ENCODE measurements at places on chromosomes 2 and 18.
A peak's percentile ranks its signal among the peaks of the same experiment; 100 is the strongest.

GRCh38 chr2:137999273-137999672 is 35.0 kb downstream of the HNMT start:
- DNase-seq = no peak

GRCh38 chr2:240395896-240396622 is 39.4 kb upstream of the GPC1 start:
- DNase-seq = no peak

GRCh38 chr2:16400127-16400623 is 265.5 kb downstream of the CYRIA start:
- no peak for DNase-seq

DNA sequence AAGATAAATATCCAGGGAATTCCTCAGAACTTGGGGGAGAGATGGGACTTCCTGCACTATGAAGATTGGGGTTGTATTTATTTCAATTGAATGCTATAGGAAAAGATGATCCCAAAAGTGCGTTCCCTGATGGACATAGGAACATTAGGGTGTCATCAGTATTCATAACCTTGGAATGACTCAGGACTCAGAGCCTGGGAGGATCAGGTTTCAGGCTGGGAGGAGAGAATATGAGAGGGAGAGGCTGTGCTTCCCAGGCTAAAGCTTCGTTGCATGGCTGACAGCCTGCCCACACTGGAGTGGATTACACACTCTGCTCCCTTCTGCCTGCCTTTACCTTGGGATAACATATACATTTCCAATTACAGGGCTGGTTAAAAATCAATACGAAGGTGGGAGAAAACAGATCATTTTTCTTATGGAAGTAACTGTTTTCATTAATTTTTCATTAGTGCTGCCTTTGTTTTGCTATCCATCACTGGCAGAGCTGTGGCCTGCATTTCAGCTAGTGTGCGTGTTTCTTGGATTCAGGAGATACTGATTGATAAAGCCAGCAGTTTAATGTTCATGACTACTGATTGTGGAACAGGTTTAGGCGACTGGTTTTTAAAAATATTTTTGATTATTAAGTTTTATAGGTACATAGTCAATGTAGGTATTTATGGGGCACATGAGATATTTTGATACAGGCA is 118.7 kb downstream of the KCTD1 start:
- DNase-seq = no peak

DNA sequence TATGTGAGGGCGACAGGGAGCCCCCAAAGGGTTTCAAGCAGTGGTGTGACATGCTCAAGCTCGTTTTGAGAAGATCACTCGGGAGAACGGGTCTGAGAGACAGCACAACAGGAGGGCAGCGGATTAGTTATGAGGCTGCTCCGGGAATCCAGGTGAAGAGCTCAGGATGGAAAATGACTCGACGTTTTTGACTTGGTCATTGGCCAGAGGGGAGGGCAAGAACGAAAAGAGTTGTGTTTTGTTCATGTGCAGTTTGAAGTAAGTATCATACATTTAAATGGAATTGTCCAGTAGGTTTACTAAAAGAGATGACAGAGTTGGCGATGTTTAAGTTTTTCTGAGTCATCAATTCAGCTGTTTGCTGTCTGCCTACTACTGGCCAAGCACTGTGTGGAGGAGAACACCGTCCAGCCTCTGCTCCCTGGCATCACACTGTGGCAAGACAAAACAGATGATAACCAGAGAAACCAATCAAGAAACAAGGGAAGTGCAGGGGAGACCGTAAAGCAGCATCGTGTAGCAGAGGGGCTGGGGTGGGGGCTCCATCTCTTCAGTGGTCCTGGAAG is 25.3 kb upstream of the ANXA4 start:
- no peak for DNase-seq

DNA sequence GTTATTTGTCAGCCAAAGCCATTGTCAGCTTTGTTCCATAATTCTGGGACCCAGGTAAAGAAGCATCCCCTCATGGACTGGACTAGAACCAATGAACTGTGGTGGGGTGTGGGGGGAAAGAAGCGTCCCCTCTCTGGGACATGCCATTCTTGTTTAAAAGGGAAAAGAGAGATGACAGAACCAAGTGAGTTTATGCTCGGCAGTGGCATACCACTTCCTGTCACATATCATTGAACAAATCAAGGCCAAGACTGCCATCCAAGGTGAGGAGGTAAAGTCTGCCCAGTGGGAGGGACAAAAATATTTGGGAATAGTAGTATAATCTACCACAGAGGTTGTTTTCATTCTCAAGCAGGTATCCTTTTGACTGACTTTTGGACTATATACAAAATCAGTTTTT is 4.7 kb upstream of the GLS start:
- DNase-seq = no peak

DNA sequence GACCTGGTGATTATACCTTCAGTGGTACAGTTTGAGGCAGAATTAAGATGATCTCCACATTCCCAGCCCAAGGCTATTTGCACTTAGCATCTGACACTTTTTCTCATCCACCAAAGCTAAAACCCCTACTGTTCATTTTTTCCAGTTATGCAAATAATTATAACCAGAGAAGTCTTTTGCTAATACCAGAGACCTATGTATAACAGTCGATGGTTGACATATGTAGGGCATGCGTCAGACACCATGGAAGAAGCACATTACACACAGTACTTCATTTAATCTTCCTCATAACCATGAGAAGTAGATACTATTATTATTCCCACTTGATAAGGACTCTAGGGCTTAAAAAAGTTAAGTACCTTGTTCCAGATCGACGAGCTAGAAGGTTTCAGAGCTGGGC is 36.5 kb downstream of the AP1S3 start:
- no peak for DNase-seq

GRCh38 chr2:235106874-235107639 is 155.2 kb downstream of the SH3BP4 start:
- peak; percentile 57 for DNase-seq

DNA sequence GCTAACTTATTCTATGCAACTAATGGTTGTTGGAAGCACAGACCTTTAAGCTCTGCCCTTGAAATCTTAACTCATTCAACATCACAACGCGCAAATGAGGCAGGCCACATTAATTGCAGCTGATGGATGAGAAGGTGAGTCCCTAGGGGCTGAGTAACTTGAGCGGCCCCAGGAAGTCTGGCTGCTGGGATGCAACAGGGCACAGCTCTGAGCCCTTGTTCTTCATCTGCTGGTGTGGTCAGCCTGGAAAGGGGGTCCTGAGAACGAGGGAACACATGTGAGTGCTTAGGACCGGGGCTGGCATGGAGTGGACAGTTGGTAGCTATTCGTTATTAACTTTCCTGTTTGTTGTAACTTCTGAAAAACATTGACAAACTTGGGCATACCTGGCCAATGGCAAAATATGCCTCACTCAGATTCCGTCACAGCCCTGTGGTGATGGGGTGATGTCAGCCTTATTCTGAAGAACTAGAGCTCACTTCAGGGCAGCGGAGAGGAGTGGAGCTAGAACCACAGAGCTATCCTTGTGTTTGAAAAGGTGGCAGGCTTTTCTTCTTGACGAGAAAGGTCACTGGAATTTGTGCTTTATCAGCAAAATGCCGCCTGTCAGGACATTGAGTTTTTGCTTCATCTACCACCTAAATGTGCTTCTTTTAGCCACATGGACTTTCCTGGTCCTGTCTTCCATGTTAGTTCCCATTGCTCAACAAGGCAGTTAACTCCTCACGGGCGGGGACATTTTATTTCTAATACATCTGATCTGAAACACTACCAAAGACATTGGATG is 145.9 kb upstream of the FHL2 start:
- no peak for DNase-seq

GRCh38 chr2:43444989-43445645 is 150.7 kb downstream of the THADA start:
- peak; percentile 20 for DNase-seq

GRCh38 chr2:96962567-96963203 is 23.7 kb downstream of the FAM178B start:
- no peak for DNase-seq

- DNase-seq = no peak
Observed at GRCh38 chr18:58221060-58221725, 177.2 kb downstream of the NEDD4L start.

DNA sequence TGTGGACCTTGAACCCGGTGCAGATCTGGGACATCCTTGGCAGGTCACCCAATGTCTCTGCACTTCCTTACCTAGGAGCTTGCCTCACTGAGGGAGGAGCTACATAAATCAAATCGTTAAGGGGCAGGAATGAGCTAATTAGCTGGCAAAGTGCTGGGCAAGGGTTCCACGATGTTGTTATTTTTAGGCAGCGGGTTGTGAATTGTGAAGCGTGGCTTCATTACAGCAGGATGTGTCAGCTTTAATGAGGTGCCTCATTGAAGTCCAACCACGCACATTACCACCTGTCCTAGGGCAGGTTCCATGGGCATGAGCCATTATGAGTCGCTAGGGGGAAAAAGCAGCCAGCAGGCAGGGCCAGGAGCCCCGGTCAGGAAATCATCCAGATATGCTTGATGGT is 127.0 kb upstream of the AGAP1 start:
- DNase-seq = no peak

- no peak for DNase-seq
Observed at GRCh38 chr2:131493199-131493968, 1.2 kb upstream of the MZT2A start.

GRCh38 chr18:24543795-24544498 is 83.5 kb downstream of the HRH4 start:
- no peak for DNase-seq

- DNase-seq = peak; percentile 2
Observed at GRCh38 chr2:210128961-210129360, 42.2 kb downstream of the KANSL1L start.

DNA sequence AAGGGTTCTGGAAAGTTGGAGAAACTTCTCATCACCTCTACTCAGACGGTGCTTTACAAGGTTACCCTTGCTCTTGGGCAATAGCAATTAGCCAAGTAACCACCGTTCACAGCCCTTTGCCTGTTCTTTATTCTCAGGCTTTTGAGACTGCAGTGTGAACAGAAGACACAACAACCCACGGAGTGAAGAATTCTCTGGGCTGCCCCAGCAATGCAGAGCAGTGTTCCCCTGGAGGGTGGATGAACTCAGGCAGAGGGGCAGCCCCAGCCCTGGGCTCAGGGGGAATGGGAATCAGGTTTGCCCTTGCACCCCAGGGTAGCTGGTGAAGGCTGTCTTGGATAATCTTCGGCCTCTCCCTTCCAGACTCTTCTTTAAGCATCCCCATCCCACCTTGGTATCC is 69.1 kb downstream of the MCFD2 start:
- no peak for DNase-seq

DNA sequence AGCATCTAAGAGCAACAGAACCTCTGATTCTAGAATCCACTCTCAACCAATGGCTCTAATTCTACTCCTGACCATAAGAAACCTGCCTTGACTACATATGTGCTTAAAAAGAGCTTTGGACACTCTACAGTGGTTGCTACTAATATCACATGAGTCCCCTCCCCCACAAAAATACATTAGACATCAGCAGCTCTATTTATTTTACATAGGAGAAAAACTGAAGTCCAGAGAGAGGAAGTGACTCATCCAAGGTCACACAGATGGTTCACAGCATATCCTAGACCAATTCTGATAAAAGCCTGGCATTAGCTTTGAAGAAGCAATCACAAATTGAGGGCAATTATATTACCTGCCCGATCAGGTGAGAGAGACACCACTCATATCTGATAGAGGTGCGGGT is 49.8 kb downstream of the ALK start:
- DNase-seq = no peak

DNA sequence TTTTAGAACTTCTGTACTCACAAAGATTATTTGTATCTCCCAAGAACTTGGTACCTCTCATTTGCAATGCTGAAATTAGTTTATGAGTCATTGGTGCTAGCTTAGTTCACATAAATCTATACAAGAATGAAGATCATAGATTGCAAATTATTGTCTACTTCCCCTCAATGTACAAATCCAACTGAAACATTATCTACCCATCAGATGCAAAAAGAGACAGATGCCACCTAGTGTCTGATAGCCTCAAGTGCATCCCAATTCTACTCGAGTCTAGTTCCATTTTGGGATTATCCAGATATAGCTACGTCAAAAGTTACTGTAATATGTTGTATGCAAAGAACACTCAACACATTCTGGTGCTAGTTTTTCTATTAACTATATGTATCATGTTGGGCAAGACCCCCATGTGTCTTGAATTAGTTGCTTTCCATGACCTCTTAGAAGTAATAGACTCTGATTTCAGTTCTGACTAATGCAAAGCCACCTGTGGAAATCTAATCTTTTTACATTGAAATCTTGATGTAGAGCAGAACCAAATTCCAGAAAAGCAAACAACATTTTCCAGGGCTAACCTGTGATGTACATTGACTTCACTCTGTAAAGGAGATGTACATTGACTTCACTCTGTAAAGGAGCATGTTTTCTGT is 210.0 kb downstream of the RBM43 start:
- DNase-seq = peak; percentile 20

DNA sequence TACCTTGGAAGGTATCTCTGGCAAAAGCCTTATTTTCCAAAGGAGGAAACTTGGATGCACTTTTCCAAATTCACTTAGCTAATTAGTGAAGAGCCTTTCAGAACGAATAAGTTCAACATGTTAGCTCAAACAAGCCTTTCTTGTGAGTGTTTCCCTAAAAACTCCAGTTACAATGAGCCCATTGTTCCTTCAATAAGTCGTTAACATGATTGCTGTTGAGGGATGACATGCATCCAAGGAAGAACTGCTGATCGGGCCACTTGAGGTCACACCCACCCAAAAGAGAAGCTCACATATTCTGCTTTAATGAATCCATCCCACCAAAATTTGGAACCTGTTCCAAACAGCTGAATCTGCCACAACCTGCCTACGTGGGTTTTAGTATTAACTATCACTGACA is 48.1 kb upstream of the SLC35G4 start:
- no peak for DNase-seq

DNA sequence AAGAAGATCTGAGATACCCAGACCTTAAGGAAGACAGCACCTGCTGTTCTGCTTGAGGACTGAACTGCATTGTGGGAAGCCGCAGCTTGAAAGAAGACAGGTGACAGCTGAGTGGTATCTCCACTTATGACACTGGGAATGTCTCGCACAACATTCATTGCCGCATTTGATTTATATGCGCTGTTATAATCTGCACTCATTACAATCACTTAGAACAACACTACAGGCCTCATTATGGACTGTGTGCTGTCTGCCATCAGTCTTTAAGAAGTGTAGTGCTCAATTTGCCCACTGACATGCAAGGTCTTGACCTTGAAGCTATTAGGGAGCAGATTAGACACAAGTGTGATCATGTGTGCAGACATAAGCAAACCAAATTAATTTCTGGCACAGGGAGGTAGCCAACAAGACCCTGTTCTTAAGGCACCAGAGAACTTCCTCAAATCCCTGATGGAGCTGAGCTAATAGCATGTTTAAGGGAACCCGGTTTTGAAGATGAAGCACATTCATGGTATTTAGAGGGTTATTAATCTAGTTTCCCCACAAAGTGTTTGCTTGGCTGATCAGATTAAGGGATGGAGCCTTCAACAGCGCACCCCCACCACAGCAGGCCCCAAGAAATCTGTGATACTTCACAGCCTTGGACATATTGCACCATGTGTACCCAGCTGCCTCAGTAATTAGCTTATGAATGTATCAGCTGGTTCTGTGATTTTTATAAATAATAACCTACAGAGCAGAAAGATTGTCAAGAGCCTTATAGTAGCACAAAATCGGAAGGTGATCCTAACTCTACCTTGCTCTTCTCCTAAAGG is 146.8 kb downstream of the SATB2 start:
- no peak for DNase-seq

- no peak for DNase-seq
Observed at GRCh38 chr2:43636621-43637020, 439 bp upstream of the PLEKHH2 start.
